Right ventricle myocardium inferior (tissue), 1 donor: ENCODE measurements at places on chromosomes 12 and 14. TPM values are rescaled to one million over a fixed set of nuclear protein-coding genes. Genes with fewer than 3 reads are reported as not detected.

Gene ANKS1B
- 2.3 TPM for total RNA-seq

Gene DNAH10
- total RNA-seq, result 0.22 TPM

DNA sequence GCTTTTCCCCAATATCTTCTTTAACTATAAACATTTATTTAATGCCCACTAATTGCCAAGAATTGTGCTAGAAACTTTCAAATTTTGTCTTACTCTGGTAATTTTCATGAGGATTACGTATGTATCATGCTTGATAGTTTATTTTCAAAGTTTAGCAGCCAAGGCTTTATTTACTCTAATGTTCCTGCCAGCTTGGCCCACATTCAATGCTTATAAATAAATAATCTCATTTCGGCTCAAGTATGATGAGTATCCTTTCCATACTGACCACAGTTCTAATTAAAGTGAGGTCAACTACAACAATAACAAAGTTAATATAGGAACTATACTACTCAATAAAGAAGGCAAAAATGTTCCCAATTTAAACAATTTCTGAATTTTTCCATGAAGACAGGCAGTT is 259.2 kb downstream of the MED13L start:
- DNase-seq, result no peak

GRCh38 chr12:42482041-42482747 is 107.4 kb downstream of the PRICKLE1 start:
- no peak for DNase-seq

GRCh38 chr12:109619002-109619604 is 45.5 kb downstream of the MVK start:
- no peak for DNase-seq
